ENCODE measurements at places on chromosomes 12 and 14. TPM values are rescaled to one million over a fixed set of nuclear protein-coding genes. Genes with fewer than 3 reads are reported as not detected.

DNA sequence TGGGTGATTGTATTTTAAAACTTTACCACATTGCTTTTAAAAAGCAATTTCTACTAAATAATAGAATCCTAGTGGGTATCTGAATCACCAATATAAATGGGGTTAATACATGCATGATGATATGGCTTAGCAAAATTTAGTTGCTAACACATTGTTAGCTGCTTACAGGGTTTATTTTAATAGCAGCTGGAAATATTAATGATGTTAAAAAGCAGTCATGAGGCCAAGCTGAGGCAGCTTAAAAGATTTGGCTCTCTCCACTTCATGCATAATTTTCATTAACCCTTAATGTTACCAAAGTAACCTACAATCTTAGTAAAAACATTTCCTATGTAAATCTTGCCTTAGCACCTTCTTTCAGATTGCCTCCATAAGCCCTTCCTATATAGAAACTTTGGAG lies 49.2 kb upstream of the CNOT2 start:
- DNase-seq = no peak

P2RX2 gene
- not detected for total RNA-seq

DNA sequence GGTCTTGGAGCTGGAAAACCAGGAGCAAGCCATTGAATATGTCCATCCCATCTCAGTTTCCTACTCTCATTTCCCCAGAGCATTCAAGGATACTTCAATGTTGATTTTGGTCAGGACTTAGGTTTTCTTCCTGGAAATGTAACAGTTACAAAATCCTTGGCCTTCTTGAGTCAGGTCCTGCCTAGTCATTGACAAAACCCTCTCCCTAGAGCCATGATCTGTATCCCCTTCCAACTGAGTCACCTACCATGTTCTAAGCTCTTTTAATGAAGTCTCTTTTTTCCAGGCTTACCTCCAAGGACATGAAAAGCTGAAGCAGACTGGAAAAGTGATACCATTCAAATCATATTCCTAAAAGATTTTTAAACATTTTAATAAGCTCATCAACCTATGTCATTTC lies 549.2 kb downstream of the GALC start:
- DNase-seq = peak; percentile 28

- DNase-seq = peak; percentile 75
These were observed 943.0 kb downstream of the GALC start for GRCh38 chr14:87049950-87050349.

- no peak for DNase-seq
These were observed 17.7 kb downstream of the AHSA1 start for GRCh38 chr14:77475432-77476115.

TAS2R31 gene
- 5.7 TPM for total RNA-seq
